ENCODE measurements at places on chromosomes 2 and 18.

DNA sequence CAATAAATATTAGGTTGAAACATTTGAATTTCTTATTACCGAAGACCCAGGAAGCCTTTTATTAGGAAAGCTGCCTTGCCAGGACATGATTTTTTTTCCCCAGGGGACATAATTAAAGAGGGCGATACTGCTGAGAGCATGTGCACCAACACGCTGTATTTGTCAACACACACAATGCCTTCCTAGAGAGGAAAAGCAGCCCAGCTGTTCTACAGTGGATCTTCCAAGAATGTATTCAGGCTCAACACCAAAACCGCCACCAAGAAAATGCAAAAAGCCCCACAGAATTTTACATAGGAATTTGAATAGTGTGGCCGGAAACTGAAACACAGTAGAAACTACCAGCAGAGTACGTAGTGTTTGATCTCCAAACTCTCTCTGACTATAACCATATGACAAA, 320.4 kb downstream of the DLGAP1 start:
- DNase-seq, result no peak

- no peak for DNase-seq
Measured at GRCh38 chr18:12308386-12309100, 502 bp downstream of the TUBB6 start.

DNA sequence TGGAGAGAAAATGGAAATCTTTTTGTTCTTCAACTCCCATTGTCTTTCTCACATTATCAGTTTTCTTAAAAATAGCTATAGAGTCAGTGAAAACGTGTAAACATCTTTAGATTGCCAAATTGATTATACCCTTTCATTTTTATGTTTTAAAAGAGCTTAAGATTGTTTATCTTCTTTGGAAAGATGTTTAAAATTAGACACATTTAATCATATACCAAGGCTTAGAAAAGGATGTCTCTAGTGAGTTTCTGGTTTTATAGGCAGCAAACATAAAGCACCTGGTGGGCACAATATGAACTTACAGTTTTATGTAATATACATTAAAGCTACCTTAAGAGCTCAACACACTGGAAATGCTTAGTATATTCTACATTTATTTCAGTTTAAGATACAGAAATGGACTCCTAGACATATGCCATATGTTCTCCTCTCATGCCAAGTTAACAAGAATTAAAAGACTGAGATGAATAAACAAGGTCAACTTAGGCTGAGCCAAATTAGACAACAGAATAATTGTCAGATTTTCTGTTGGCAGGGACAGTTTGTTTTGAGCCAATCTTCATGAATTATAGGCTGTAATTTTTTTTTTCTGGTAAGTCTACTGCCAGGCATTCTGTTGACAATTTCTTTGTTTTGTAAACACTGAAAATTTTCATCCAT, 112.7 kb downstream of the OTX1 start:
- DNase-seq, result no peak

- no peak for DNase-seq
Measured at GRCh38 chr2:68415521-68415920, 50.4 kb downstream of the PLEK start.

GRCh38 chr18:13745696-13746095, 19.2 kb downstream of the RNMT start:
- DNase-seq, result no peak

- DNase-seq, result no peak
Measured at GRCh38 chr2:206692971-206693370, 25.2 kb downstream of the DYTN start.

DNA sequence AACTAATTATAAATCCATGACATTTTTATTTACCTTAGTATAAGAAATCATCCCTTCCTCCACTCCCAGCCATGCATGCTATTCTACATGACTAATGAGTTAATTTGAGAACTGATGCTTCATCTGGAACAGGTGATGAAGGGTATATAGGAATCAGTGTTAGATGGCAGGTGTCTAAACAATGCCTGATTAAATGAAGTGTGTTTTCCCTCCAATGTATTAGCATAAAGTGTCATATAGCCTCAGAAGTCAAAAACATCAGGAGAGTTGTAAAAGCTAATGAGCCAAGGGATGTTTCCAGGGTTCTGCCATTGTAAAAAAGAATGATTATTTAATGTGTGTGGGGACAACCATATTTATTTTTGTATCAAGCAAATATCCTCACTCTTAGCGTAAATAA, 913.8 kb downstream of the DCC start:
- DNase-seq, result no peak

DNA sequence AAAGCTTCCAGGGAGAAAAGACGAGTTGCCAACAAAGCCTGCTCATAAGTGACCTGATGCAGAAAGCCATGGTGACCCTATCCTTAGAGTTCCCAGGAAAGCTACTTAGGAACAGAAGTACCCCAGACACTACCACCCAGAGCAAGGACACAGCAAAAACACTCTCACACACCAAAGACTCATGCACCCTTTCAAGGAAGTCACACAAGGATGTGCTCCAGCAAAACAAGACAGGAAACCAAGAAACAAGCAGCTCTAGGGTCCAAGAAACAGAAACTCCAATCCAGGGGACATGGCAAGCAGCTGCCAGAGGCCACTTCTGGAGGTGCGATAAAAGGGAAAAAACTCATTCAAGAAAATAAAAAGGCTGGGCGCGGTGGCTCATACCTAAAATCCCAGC, 5.7 kb downstream of the KIF1A start:
- no peak for DNase-seq

- no peak for DNase-seq
Measured at GRCh38 chr2:26696351-26696816, 3.9 kb downstream of the KCNK3 start.

GRCh38 chr18:47882641-47883040, 47.8 kb downstream of the SMAD2 start:
- DNase-seq, result no peak

- no peak for DNase-seq
Measured at GRCh38 chr2:54757500-54757899, 34.0 kb downstream of the EML6 start.

DNA sequence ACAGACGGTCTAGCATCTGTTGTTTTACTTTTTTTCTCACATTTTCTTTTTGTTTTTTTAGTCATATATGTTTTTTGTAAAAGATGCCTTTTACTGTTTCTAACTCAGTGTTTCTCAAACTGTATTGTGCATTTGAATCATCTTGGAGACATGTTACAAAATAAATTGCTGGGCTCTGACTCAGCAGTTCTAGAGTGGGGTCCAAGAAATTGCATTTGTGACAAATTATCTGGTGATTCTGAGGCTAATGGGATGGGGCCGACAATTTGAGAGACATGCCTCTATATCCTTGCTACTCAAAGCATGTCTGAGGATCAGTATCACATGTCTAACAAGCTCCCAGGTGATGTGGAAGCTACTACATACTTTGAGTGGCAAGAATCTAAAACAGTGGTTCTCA, 478.8 kb downstream of the PLCL1 start:
- DNase-seq, result no peak

- peak; percentile 65 for DNase-seq
Measured at GRCh38 chr2:74334931-74335333, 8.3 kb downstream of the SLC4A5 start.

GRCh38 chr2:111666160-111666559, 217.8 kb downstream of the ANAPC1 start:
- no peak for DNase-seq

DNA sequence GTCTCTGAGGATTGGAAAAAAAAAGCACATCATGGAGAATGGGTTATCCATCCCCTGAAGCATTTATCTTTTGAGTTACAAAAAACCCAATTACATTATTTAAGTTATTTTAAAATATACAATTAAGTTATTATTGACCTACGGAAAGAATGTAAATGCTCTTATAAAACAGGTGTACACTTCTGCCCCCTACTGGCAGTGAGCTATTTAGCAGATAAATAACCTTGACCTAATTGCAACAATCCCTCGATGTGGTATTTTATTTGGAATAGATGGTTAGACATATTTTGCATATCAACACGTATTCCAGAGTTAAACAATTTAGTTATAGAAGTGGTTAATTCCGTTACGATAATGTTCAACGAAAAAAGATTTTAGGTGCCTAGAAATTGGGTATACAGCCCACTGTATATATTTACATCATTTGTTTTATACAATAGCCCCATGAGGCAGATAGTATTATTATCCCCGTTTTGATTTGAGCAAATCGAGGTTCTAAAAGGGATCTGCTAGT, 9.1 kb upstream of the DAW1 start:
- no peak for DNase-seq

- DNase-seq, result no peak
Measured at GRCh38 chr2:13193075-13193474, 476.3 kb downstream of the TRIB2 start.

GRCh38 chr2:239706367-239706766, 305.5 kb upstream of the HDAC4 start:
- no peak for DNase-seq

DNA sequence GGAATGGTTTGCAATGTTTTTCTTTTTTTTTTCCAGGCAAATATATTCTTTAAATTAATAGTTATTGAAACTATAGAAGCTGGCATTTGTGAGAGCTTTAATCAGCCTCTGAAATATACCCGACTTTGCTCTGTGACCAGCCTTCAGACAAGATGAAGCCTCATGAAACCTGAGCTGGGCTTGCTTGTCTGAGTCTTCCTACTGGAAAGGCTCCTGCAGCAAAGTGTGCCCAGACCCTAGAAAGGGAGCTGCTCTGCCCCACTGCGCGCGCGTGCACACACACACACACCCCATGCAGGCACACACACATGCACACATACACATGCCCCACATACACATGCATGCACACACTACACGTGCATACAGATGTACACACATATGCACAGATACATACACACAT, 203.3 kb upstream of the NT5C1B start:
- DNase-seq, result no peak

- no peak for DNase-seq
Measured at GRCh38 chr18:32520771-32521170, 50.1 kb upstream of the GAREM1 start.

- DNase-seq, result no peak
Measured at GRCh38 chr2:167544602-167545001, 656.3 kb downstream of the XIRP2 start.

- DNase-seq, result no peak
Measured at GRCh38 chr18:74005320-74006109, 142.1 kb downstream of the FBXO15 start.

DNA sequence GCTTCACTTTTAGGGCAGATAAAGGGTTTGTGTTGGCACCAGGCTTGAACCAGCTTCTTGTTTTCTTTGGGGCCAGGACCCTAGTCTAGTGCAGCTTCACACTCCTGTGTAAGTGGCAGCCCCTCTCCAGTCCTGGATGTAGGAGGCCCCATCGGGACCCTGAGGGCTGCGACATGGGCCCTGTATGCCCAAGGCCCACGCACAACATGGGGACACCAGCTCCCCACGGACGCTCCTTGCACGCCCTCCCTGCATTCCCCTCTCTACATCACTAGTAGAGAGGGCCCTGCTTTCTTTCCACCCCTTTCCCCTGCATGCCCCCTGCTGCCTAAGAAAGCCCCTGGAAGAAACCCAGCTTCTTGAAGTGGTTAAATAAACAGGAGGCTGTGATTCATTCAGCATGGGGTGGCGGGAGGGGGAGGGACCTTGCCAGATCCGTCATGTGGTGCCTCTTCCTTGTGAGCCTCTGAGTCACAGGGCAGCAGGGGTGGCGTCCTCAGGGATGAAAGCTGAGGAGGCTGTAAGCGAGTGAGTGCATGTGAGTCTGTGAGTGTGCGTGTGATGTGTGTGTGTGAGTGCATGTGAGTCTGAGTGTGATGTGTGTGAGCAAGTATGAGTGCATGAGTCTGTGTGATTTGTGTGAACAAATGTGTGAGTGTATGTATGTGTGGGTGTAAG, 42.5 kb downstream of the COPS8 start:
- DNase-seq, result peak; percentile 31

- DNase-seq, result no peak
Measured at GRCh38 chr2:3646446-3646845, 11.6 kb upstream of the ALLC start.

GRCh38 chr2:37622450-37623100, 48.9 kb downstream of the CDC42EP3 start:
- no peak for DNase-seq

GRCh38 chr2:86069091-86069685, 36.5 kb downstream of the POLR1A start:
- no peak for DNase-seq

- DNase-seq, result no peak
Measured at GRCh38 chr18:53843113-53843760, 381.2 kb downstream of the MBD2 start.

- DNase-seq, result no peak
Measured at GRCh38 chr2:191500884-191501560, 176.9 kb upstream of the NABP1 start.

- DNase-seq, result no peak
Measured at GRCh38 chr18:4172196-4173100, 282.7 kb downstream of the DLGAP1 start.

DNA sequence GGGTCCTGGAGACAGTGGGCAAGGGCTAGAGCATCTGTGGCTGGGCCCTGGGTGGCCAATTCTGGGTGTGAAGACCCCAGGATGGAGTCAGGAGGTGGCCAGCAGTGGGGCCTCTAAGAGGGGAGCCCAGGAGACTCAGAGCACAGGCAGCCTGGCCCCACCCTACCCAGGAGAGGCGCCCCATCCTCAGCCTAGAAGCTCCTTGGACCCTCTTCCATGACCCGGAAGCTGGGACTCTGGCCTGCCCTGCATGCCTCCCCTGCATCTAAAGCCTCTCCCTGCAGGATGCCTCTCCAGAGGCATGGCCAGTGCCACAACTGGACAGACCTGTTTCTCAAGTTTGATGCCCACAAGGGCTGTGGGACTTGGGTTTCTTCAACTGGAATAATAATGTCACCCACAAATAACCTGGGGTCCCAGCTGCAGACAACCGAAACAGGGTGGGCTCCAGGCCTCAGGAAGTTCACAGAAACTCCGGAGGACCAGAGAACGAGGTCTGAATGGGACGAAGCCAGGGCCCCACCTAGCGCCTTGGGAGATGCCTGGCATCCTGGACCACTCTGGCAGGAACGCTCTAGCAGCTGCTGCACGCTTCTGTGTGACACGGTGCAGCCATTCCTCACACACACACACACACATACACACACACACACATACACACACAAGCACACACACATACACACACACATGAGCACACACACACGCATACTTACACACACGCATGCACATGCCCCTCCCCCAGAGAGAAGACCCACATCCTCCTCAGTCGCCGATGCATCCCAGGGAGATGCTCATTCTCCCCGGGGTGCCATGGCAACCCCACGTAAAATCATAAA, 16.4 kb downstream of the KCNIP3 start:
- DNase-seq, result no peak

DNA sequence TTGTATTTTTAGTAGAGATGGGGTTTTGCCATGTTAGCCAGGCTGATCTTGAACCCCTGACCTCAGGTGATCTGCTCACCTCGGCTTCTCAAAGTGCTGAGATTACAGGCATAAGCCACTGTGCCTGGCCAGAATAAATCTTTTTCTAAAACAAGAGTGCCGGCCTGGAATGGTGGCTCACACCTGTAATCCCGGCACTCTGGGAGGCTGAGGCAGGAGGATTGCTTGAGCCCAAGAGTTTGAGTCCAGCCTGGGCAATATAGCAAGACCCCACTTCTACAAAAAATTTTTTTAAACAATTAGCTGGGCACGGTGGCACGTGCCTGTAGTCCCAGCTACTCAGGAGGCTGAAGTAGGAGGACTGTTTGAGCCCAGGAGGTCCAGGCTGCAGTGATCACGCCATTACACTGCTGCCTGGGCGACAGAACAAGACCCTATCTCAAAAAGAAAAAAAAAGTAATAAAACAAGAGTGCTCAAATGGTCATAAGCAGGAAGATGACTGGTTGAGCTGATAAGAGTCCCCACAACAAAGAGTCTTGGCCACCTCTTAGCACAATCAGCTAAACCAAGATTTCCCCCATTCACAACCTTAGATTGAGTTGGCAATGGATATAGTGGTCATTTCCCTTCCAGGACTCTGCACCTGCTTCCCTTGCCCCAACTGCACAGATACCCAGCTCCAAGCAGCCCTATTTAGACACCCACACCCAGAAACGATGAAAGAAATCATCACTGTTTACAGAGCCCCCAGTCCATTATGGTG, 5.8 kb upstream of the UCN start:
- DNase-seq, result no peak
